ENCODE measurements at places on chromosomes 13 and 19. TPM values are rescaled to one million over a fixed set of nuclear protein-coding genes. Genes with fewer than 3 reads are reported as not detected.

DNA sequence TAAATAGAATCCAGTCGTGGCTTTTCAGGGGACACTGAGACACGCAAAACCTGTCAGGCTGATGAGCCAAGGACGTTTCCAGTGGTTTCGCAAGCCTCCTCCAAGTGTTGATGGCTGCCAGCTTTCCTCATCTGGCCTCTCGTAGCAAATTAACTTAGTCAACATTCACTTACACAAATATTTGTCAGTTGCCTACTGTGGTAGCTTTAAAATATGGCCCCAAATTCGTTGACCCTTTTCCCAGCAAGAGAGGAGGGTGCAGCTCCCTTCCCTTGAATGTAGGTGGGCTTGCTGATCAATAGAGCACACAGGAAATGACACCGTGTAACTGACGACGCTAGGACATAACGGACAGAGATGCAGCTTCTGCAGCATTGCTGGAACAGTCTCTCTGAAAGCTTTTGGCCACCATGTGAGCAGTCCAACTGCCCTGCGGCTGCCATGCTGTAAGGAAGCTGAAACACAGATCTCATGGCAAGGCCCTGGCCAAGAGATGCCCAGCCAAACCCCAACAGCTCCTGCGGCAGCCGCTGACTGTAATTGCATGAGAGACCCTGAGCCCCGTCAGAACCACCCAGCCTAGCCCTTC is 5.5 kb upstream of the RANBP3 start:
- no peak for DNase-seq

- no peak for DNase-seq
Observed at GRCh38 chr13:43510956-43511901, 275.5 kb downstream of the ENOX1 start.

The ZNF225 gene
- total RNA-seq: 6.0 TPM

DNA sequence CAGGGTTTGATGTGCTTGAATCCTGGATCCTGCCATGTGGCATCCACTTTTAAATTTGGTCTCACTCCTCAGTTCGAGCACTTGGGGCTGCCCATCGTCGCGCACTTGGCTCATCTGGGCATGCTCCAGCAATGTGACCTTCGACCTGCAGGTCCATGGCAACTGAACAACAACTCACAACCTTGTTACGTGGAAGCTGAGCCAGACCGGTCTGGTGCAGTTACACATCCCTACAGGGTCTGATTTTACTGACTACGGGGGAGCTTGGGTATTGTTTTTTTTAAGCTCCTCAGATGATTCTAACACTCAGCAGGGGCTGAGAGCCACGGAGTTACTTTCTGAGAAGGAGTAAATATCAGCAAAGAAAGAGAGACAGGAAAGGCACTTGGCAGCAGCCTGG is 769.6 kb downstream of the UQCRFS1 start:
- DNase-seq: no peak

DNA sequence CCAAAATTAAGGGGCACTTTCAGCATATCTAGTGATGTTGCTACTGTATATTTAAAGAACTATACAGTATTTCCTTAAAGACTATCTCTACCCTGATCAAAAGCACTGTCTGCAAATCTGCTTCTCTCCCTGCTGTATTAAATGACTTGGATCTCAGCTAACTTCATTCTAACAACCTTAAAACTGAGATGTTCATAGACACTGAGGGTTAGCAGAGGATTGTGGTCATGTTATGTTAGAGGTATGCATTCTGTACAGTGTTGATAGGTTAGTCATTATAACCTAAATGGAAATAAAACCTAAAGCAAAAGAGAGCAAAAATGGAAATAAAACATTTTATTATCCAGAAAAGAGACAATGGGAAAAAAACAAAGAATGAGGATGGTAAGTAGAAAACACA is 9.9 kb downstream of the GPR183 start:
- no peak for DNase-seq

The RYR1 gene
- total RNA-seq: 1.3 TPM

The CRX gene
- total RNA-seq: not detected

DNA sequence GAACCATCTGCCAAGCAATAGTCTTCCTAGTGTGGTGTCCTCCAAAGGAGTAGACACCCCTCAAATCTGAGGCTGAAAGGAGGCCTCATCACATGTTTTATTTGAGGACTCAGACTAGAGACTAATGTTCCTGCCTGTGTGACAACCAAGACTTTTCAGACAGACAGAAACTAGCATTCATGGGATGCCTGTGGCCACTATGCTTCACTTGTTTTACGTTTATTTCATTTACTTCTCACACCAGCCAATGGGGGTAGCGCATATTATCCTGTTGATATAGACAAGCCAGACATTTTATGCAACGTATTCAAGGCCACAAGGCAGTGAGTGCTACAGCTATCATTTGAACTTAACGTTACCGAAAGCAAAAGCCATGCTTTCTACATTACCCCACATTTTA is 391.7 kb upstream of the HTR2A start:
- no peak for DNase-seq

The CYP2A6 gene
- not detected for total RNA-seq

DNA sequence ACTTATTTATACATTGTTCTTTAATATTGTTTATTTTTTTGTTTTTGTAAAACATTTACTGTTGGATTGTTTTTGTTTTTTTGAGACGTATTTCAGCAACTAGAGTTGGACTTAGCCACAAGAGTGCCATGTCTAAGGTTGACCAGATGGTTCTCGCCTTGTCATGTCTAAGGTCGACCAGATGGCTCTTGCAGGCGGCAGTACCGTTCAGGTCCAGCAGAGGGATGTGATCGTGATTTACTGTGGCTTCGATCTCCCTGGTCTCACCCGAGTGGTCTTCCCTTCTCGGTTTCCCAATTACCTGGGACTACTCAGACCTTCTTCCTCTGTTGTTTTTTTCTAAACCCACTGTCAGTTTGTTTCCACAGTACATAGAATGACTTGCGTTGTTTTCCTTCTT is 1438.6 kb downstream of the UQCRFS1 start:
- peak; percentile 23 for DNase-seq

GRCh38 chr19:53792721-53793433 is 31.2 kb downstream of the NLRP12 start:
- DNase-seq: peak; percentile 96

DNA sequence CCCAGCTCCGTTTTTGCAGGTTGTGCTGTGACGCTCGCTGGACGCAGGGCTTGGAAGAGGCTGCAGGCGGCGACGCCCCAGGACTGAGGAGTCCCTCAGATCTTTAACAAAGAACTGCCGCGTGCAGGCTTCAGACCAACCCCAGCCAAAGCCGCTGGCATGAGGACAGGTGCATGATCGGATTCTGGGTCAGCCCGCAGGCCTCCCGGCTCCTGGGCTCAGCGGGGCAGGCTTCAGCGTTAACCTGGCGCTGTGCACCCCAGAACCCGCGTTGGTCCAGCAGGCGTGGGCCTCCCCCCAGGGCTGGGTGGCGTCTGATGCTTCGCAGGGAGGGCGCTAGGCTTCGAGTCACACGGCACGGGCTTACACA is 920 bp upstream of the TIMM13 start:
- DNase-seq: peak; percentile 83

The ZSCAN5A gene
- 8.5 TPM for total RNA-seq

DNA sequence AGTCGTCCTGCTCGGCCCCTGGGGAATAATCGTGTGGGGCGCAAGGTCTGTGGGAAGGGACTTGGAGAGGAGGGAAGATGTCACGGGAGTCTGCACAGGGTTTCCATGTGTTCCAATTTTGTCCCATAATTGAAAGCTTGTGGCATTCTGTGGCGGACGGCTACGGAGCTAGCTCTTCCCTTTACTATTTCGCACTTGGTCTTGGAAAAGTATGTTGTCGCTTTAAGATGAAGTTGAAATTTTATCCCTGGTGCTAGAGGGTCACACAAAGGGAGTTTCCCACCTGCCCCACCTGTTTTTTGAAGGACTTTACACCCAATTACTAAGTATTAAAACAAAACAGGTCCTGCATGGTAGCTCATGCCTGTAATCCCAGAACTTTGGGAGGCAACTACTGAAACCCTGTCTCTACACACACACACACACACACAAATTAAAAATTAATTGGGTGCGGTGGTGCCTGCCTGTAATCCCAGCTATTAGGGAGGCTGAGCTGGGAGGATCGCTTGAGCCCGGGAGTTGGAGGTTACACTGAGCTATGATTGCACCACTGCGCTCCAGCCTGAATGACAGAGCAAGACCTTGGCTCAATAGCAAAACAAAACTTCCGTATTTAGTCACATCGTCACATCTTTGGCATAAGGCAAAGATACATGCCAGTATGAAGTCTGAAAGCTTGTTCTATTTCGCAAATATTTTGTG is 967 bp upstream of the TPT1 start:
- peak; percentile 88 for DNase-seq

GRCh38 chr13:35475960-35476943 is at the start of gene MAB21L1:
MAB21L1 (minus strand) TSS chr13:35476689; CDS start chr13:35476138, 551 bp downstream.
- DNase-seq: peak; percentile 72

The KCNJ14 gene
- total RNA-seq: 0.52 TPM

The ATP7B gene
- total RNA-seq: 2.6 TPM

The ZNF383 gene
- 8.9 TPM for total RNA-seq

The KCNK6 gene
- 14.5 TPM for total RNA-seq

DNA sequence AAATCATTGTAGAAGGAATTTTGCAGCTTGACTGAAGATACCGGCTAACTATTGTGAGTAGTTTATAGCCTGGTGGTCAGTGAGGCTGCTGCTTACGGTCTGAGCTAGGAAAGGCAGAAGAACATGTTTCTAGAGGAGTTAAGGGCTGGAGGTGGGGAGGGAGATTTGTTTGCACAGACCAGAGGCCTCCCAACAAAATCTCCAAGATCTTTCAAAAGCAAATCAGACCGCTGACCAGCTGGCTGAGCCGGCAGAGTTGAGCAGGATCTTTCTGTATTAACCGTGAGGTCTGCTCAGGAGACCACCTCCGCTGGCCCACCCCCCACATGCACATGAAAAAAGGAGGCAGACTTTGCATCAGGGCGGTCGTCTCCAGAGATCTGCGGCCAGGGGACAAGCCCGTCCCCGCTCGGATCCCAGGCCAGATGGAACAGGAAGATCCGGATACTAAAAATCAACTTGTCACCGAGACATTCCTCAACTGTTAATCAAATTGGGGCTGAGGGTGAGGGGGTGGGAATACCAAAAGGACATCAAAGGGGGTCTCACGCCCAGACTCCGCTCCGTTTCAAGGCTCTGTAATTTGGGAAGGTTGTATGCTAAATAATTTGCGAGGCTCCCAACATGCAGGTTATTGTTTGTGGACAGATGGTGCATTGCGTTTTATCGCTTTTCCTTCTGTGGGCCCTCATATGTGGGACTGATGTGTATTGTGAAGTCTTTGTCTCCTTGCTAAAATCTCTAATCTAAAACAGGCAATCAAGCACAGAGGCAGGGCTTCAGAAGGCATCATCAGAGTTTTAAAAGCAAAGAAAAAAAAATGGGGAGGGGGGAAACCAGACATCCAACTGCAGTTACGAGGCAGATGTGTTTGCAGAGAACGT is 319.0 kb downstream of the ZNF536 start:
- DNase-seq: no peak

- no peak for DNase-seq
Observed at GRCh38 chr13:111241862-111242261, 78.6 kb upstream of the TEX29 start.

The CNN1 gene
- total RNA-seq: 1,163 TPM

The CTXN1 gene
- total RNA-seq: 5.9 TPM

GRCh38 chr13:90336507-90336906 is 1011.0 kb upstream of the MIR17HG start:
- no peak for DNase-seq

DNA sequence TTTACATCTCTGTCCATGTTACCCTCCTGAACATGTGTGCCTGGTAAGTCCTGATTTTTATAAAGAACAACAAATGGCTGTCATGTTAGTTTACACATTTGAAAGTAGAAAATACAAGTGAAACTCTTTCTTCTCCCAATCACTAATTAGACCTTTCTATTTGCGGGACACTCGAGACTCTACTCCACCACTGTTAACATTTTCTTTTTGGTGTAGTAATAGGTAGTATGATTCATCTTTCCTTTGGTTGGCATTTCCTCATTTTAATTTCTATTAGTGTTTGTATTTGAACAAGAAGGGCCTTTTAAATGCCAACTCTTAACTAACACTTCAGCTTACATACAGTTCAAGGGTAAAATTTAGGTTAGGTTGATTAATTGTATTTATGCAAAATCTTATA is 371.1 kb downstream of the PCDH9 start:
- DNase-seq: no peak

DNA sequence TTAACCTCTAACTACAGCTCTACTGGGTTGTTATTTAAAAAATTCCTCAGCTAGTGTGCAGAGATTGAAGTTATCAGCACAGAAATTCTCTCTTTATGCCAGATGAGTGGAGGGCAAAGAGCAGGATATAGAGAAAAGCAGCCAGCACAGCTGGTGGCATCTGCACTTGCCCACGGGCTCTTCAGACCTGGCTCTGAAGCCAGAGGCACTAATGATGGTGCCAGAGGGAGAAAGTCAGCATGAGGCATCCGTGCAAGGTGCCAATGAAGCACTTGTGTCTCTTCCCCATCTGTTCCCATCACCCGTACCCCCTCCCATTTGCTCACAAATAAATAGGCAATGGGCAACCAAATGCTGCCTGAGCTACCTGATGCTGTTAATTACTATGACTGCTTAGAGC is 138.9 kb downstream of the OLFM4 start:
- DNase-seq: no peak

The SCEL gene
- total RNA-seq: not detected

The CBARP gene
- 1.5 TPM for total RNA-seq

DNA sequence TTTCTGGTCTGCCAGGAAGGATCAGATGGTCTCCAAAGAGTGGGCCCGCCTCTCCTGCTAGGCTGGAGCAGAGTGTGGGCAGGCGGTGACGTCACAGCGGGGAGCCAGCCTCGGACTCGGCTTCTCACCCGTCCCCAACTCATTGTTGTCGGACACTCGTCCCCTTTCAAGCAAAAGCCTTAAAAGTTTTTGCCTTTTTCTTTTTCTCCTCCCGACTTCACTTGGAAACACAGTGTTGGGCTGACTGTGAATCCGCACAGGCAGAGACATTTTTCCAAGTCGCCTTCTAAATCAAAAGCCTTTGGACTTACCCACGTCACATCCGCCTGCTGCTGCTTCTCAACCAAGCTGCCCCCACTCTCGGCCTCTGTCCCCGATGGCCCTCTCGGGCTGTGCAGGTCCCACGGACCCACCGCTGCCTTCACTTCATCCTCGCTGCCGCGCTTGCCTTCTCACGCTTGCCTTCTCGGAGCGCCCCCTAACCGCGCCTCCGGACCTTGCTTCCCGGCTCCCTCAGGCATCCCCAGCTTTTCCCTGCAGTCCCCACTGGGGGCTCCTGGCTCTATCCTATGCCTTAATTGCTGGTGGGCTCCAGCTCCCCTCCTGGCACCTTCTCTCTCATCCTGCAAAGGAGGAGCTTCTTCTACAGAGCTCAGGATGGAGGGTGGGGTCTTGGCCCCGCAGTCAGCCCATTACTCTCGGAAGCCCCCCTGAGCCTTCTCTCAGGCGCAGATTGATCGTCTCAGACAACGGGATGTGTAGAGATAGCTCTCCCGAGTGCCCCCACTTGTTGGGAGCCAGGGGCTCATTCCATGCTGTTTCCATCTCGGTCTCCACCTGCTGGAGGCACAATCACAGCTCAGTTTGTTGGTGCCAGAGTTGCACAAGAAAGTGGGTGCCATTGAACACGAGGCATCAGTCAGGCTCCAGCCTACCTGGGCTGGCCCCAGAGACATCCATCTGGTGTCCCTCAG is 3.9 kb upstream of the ZNF135 start:
- DNase-seq: no peak

The COX6B2 gene
- 1.3 TPM for total RNA-seq

- no peak for DNase-seq
Observed at GRCh38 chr19:18490728-18491127, 31.1 kb downstream of the ELL start.

Data from posterior vena cava (tissue), 2 donors.